Left ventricle myocardium superior (tissue), 1 donor: ENCODE measurements at places on chromosomes 12 and 14.

DNA sequence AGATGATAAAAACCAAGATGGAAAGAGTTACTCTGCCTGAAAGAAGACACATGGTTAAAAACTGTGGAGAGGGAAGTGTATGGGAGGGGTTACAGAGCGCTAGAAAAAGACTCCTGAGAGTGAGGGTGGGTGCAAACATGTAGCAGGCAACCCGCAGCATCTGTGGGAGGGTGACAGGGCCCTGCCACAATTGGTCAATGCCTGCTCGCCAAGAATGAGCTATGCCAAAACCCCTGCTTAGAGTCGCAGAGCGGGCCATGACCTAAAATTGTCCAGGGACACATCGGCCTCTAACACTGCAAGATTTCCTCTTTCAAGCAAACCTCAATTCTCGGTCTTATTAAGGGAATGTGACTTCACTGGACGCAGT, 700 bp downstream of the PRKAG1 start:
- DNase-seq: peak; percentile 47

DNA sequence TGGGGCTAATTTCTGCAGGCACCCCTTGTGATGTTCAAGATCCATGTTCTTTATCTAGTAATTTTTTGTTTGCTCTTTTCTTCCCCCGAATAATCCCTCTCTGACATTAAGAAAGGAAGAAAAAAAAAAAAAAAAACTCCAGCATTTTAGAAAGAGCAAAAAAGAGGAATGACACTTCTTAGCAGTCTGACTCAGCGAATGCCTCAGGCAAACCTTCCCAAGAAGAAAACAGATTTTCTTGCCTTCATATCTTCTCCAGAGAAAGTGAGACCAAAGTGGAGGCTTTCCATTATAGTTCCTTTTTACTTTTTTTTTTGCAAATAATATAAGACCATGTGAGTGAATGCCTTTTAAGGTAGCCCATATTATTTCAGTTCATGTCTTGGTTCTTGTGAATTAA, 479.0 kb upstream of the SYT1 start:
- DNase-seq: no peak

DNA sequence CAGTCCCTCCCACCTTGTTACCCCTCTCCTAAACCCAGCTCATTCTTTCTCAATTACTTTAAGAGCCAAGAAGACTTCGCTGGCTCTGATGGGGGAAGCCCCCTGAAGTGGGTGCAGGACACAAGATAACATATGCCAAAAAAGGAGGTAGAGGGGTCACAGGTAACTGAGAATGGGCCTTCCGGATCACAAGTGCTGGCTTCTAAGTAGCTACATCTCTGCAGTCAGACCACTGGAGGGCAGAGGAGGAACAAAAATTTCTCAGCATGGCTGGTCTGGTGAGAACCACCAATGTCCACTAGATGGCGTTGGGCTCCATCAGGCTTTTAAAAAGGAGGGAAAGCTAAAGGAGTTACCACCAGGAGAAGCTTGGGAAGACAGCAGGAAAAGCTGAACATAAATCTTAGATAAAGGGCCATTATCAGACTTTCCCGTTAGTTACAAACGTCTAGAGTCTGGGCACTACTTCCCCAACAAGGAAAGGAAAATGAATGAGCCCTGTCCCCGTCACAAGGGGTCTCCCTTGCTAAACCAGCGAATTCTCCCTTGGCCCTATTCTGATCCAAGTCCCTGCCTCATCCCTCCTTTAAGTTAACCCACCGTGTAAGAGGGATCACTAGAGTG, 11.6 kb upstream of the CDH24 start:
- peak; percentile 70 for DNase-seq

- no peak for DNase-seq
Measured at GRCh38 chr12:63917864-63918799, 73.6 kb downstream of the SRGAP1 start.

- DNase-seq: no peak
Measured at GRCh38 chr12:60995256-60995825, 1264.9 kb upstream of the USP15 start.

DNA sequence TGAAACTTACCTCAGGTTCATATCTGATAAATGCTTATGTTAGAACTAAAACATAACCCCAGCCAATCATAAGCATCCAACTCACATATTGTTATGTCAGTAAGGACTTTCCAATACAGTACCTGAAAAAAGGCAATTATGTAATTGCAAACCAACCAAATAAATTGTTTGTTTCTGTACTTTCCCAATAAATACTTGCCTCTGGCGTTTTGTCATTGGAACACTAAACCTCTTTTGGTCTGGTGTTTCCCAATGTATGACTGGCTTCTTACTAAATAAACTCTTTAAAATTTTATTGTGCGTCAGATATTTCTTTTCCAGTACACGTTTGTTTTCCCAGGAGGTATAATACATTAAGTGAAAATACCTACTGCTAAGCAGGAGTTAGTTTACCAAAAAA, 6.7 kb upstream of the PTPRB start:
- DNase-seq: no peak

- DNase-seq: no peak
Measured at GRCh38 chr12:80269803-80270552, 170.6 kb downstream of the OTOGL start.

DNA sequence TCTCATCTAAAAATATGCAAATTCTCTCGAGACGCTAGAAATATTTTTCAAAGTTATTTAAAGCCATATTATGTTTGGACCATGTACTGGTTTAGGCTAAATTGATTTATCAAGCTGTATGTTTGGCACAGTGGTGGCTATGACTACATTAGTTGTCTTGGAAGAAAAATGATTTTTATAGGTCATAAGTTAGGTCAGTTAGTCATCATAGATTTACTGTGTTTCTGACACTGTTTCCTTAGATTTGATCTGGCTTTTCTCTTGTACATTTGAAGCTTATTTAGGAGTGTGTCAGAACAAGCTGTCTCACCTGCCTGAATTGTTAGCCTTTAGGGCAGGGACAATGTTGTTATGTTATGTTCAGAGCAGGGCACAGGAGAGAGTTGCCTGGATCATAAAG, 161.1 kb upstream of the FBXO33 start:
- DNase-seq: no peak

DNA sequence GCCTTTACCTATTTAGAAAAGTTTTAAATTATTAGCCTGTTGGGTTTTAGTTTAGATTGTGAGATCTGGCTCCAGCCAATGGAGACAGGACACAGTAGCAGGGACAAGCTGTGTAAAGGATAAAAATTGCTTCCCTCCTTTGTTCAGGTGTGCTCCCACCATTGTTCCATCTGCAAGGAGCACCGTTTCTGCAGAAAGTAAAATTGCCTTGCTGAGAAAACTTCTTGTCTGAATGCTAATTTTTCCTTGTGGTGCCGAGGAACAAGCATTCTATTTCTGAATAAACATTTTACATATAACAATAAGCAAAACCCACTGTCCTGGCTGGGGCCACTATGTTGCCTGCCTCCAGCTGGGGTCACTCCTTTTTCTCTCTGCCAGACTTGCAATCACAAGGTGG, 72.7 kb upstream of the ZFP36L1 start:
- no peak for DNase-seq

GRCh38 chr12:85923767-85924331, 49.8 kb downstream of the NTS start:
- DNase-seq: no peak

DNA sequence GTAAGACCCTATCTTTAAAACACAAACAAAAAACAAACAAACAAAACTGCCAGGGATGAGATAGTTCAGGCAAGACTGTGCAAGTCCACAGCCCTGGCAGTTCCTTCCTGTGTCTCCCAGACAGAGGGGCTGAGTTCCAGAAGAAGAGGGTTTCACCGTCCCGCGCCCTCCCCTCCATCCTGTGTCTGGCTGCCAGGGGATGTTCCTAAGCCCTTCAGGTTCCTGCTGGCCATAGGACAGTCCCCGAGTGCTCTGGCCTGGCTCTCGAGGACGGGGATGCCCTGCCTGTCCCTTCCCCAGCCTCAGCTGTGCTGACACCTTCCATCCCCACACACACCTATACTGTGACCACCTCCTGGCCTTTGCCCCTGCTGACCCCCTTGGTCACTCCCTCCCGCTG, 40.6 kb upstream of the EIF5 start:
- no peak for DNase-seq

DNA sequence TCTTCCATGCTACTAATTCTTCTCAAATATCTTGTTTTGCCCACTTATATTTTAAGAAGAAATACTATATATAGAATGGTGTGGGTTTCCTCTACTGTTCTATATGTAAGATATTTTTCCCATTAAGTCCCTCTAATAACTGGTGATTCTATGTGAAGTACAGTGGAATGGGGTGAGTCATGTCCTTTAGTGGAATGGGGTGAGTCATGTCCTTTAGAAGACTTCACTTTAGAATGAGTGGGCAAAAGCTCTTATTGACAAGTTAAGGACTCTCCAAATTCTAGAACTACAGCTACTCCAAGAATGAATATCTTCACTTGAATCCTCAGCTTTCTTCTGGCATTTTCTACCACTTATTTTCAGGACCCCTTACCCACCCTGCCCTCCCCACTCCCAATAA, 349.9 kb downstream of the ETNK1 start:
- DNase-seq: no peak

DNA sequence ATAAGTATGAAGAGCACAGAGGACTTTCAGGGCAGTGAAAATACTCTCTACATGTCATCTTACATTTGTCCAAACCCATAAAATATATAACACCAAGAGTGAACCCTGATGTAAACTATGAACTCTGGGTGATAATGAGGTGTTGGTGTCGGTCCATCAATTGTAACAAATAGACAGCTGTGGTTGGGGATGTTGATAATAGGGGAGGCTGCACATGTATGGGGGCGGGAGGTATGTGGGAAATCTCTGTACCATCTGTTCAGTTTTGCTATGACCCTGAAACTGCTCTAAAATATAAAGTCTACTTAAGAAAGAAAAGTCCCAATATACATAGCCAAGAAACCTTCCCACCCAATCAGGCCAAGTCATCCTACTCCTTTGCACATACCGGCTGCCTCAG, 88.5 kb downstream of the GPR135 start:
- no peak for DNase-seq

DNA sequence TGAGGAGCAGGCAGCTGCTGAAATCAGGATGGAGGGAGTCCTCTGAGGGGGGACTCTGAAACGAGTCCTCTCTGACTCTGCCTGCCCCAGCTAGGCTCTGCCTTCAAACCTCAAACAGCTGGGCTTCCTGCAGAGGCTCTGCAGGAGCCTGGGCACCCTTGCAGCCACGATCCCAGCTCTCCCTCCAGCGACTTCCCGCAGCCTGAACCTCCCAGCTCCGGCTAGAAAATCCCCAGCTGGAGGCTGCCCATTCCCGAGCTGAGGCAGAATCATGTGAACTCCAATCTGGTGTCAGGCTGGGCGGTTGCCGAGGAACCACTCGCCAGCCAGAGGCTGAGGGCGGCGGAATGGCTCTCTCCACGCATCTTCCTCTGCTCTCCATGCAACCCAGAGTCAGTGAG, at the start of gene GPR68:
TSS of gene GPR68 (minus strand) at position 204 of the 401 bp plus-strand sequence. CDS start 9,654 bp downstream, outside the sequence.
- peak; percentile 66 for DNase-seq

GRCh38 chr14:22554498-22555383, 34.3 kb downstream of the DAD1 start:
- no peak for DNase-seq

DNA sequence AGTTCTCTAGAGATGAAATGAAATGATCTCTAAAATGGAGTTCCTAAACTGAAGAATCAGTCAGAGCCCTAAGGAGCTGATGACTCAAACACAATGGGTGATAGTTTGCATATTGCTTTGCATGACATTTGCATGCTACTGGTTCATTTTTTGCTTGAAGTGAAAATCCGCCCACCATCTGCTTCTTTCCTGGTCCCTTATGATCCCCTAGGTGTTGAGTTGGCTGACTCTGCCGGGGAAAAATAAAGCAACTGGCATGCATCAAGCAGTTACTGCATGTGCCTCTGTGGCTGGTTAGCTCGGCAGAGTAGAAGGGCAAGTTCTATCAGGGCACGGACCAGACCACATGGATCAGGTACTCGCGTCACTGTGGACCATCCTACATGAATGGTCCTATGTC, 151.1 kb downstream of the PPM1H start:
- DNase-seq: no peak

GRCh38 chr12:95764848-95765247, 25.7 kb downstream of the NTN4 start:
- DNase-seq: no peak

DNA sequence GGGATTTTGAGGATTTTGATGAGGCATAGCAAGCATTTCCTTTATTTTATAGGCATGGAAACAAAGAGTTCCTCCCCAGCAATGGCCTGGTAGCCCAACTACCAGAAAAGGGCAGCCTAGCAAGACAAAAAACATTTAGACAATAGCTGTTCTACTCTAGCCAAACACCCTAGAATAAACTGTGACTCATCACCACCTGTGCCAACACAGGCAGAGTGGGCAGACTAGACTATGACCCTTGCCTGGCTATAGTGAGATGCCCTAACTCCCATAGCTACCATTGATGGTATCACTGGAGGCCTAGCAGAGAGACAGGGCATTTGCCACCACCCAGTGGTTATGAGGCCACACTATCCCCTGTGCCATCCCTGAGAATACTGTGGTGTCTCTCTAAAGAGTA, 15.5 kb upstream of the CCER1 start:
- DNase-seq: no peak

DNA sequence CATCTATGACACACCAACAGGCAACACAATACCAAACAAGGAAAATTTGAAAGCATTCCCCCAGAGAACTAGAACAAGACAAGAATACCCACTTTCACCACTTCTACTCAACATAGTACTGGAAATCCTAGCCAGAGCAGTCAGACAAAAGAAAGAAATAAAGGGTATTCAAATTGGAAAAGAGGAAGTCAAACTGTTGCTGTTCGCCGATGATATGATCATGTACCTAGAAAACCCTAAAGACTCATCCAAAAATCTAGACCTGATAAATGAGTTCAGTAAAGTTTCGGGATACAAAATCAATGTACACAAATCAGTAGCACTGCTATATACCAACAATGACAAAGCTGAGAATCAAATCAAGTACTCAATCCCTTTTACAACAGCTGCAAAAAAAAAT, 8.1 kb upstream of the ATL1 start:
- no peak for DNase-seq

GRCh38 chr12:101839324-101840283, 8.8 kb upstream of the GNPTAB start:
- no peak for DNase-seq

- no peak for DNase-seq
Measured at GRCh38 chr12:84362552-84362897, 550.1 kb downstream of the SLC6A15 start.

DNA sequence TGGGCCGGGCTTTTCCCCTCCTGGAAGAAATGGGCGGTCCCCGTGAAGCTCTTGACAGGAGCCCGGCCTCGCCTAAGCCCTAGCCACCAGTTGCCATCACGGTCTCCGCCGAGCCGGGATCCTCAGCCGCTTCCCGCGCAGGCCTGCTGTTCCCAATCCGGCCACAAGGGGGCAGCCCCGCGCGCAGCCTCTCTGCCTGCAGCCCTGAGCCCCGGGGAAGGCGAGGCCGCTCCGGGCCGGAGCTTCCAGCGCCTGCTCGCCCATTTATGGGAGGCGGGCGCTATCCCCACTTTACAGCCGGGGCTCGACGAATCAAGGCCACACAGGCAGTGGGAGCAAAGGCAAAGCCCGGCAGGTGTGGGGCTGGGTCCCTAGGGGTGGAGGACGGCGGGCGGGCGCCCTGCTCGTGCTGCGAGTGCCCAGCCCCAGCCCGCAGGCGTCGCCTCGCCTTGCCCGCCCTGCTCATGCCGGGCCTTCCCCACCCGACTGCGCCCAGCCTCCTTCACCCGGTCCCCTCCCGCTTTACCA, 61.5 kb downstream of the LGMN start:
- peak; percentile 90 for DNase-seq

- peak; percentile 47 for DNase-seq
Measured at GRCh38 chr12:57549909-57550640, at the start of gene KIF5A. Gene KIF5A (plus strand): TSS chr12:57550044. CDS start chr12:57550272, 228 bp downstream.

GRCh38 chr14:95003099-95003960, 154.0 kb downstream of the DICER1 start:
- DNase-seq: no peak
